ENCODE measurements at places on chromosomes 4 and X.

GRCh38 chrX:9163214-9163709, 129.3 kb upstream of the FAM9B start:
- DNase-seq = no peak

GRCh38 chr4:26032630-26033317, 118.8 kb downstream of the SMIM20 start:
- DNase-seq = no peak

DNA sequence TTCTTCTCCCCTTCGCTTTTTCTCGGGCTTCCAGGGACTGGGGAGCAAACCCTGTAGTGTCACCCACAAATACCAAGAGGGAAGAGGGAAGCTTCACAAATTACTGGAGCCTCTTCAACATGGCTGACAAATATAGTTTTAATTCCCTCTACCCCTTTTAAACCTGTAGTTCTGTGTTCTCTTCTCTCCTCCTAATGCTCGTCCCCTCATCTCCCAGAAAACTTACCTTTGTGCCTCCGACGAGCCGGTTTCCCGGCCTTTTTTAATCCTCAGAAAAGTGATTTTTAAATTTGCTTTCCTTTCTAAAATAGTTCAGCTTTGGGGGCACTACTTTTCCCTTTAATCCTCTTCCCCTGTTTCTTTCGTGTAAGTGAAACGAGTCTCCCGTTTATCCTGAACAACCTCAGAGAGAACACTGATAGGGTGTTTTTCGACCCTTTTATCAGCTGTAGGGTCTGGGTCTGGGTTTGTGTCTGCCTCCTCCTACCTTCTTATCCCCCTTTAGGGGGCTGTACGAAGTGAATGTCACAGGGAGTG, 408 bp downstream of the TET2 start:
- no peak for DNase-seq

- no peak for DNase-seq
Measured at GRCh38 chrX:38607976-38608375, 46.6 kb downstream of the TSPAN7 start.

DNA sequence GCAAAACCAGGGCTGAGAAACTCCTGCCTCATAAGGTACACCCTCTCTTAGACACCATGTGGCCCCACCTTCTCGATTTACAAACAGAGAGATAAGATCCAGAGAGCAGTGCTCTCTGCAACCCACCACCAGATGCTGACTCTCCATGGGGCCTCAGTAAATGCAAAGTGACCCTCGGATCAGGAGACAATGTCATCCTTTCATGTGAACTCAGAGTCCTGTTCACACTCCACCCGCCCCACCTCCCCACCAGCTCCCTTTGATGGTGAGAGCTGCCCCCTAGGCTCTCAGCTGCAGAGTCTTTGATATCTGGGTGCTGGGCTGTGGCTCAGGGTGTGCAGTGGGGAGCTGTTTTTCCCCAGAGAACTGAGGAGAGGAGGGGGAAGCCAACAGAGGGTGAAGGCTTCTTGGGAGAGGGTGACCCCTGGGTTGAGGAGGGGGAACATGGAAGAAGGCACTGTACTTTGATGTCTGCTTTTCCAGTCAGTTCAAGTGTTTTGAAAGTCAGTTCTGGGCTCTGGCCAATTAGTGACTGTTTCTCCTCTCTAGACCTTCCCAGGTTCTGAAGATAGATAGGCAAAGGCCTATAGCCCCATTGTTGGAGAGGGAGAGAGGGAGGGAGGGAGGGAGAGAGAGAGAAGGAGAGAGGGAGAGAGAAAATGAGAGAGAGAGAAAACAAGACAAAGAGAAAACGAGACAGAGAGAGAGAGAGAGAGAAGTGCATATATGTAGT, 88.2 kb downstream of the SCD5 start:
- no peak for DNase-seq

DNA sequence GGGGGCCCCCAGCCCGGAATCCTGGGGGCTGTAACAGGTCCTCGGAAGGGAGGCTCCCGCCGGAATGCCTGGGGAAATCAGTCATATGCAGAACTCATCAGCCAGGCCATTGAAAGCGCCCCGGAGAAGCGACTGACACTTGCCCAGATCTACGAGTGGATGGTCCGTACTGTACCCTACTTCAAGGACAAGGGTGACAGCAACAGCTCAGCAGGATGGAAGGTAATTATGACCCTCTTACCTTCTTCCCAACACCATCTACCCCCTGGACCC, 1.0 kb downstream of the FOXO4 start:
- DNase-seq = no peak

GRCh38 chrX:51802917-51803688, 59.9 kb downstream of the GSPT2 start:
- peak; percentile 39 for DNase-seq

GRCh38 chr4:107931775-107932321, 499 bp downstream of the CYP2U1 start:
- peak; percentile 41 for DNase-seq

DNA sequence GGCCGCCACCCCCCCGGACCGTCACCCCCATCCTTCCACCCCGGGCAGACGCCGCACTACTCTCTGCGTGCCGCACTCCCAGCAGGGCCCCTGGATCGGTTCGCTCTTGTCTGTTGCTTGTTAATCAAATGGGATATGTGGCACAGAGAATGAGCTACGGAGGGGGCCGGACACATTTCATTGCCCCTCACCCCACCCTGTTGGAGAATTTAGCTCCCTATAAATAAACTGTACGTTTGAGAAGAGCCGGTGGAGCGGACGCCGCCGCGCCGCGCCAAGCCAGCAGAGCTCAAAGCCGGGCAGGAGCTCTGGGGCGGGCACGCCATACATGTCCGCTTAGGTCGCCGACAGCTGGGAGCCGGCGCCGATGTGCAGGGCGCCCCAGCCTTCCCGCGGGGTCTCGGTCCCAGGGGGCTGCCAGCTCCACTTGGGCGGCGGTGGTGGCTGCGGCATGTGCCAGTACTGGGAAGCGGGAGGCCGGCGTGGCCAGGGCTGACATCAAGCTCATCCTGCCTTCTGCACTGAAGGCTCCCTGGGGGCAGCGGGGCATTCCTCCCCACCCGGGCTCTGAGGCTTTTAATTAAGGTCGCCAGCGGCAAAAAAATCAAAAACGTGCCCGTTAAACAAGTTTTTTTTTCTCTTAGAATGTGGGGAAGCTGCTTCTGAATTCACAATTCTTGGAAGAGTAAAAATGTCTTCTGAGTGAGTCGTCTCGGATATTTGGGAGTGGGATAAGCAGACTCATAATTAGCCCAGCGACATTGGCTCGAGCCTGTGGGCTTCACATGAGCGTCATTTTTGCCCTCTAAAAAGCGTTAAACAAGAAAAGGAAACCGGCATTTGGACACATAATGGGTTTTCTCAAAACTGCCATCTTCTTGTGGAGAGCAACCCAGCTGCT, 1.1 kb upstream of the PCDH19 start:
- no peak for DNase-seq

GRCh38 chr4:106869551-106869950, 166.6 kb downstream of the DKK2 start:
- no peak for DNase-seq

GRCh38 chr4:6493658-6494304, 21.4 kb upstream of the PPP2R2C start:
- DNase-seq = no peak

DNA sequence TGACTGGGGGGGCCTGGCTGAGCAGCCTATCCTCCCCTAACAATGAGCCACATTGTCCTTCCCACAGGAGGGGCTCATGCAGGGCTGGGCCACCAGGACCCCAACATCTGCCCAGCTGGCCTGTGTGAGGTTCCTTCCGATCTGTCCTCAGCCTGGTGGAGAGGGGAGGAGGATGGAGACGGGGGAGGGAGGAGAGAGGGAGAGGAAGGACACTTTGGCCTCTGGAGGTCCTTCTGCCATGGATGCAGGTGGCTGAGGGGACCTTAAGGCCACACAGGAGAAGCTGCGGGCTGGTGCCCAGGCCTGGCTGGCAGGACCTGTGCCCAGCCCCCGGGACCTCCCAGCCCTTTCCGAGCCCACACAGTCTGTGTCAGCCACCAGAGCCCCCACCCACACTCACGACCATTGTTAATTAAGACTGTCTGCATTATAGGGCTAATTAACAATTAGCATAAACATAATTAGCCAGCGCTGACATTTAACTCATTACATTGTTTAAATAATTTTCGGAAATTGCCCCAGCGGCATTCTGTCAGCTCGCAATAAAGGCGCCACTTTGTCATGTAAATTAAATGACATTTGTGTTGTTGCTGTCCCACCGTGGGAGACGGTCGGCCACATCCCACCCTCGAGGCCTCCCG, 53.0 kb upstream of the NKX1-1 start:
- no peak for DNase-seq

- DNase-seq = no peak
Measured at GRCh38 chrX:48666649-48667048, 16.9 kb upstream of the WAS start.

- no peak for DNase-seq
Measured at GRCh38 chrX:140022482-140022881, 57.2 kb upstream of the CXorf66 start.

Measured in head of caudate nucleus (tissue), 42 donors.